Bladder microvascular endothelial cell (primary cell): ENCODE measurements at places on chromosomes 6 and 20. TPM values are rescaled to one million over a fixed set of nuclear protein-coding genes. Genes with fewer than 3 reads are reported as not detected.

Gene CRISP3
- total RNA-seq: not detected in 2 replicates

Gene SLC4A11
- total RNA-seq: 1.3 and 28.9 TPM in 2 replicates

Gene ENPP4
- total RNA-seq: 5.0 and 5.5 TPM in 2 replicates

Gene AVP
- not detected in 2 replicates for total RNA-seq

Gene MEP1A
- not detected in 2 replicates for total RNA-seq

Gene HTR1E
- not detected in 2 replicates for total RNA-seq

Gene HFE
- 2.6 and 3.6 TPM in 2 replicates for total RNA-seq

Gene SPDEF
- total RNA-seq: not detected in 2 replicates
